ENCODE measurements at places on chromosomes 5 and 9. TPM values are rescaled to one million over a fixed set of nuclear protein-coding genes. Genes with fewer than 3 reads are reported as not detected.

DNA sequence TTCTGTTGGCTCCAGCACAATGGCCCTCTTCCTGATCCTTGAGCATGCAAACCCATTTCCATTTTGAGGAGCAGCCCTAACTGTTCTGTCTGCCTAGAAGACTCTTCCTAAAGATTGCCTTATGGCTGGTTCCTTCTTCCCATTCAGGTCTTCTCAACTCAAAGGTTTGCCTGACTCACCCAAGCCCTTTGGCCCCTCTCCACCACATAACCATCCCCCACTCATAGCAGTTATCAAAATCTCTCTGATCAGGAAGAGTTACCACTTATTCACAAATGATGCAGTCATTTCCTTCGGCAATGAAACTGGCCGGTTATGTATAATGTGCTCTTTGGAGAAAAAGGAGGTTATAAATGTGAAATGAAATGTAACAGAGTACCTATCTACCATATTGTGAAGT, 8.9 kb upstream of the POU4F3 start:
- no peak for DNase-seq

Gene CDC26
- total RNA-seq, result 21.2 TPM

Gene RAB24
- total RNA-seq, result 30.4 TPM

Gene ZNF484
- 10.3 TPM for total RNA-seq

Gene CTXN3
- total RNA-seq, result not detected

DNA sequence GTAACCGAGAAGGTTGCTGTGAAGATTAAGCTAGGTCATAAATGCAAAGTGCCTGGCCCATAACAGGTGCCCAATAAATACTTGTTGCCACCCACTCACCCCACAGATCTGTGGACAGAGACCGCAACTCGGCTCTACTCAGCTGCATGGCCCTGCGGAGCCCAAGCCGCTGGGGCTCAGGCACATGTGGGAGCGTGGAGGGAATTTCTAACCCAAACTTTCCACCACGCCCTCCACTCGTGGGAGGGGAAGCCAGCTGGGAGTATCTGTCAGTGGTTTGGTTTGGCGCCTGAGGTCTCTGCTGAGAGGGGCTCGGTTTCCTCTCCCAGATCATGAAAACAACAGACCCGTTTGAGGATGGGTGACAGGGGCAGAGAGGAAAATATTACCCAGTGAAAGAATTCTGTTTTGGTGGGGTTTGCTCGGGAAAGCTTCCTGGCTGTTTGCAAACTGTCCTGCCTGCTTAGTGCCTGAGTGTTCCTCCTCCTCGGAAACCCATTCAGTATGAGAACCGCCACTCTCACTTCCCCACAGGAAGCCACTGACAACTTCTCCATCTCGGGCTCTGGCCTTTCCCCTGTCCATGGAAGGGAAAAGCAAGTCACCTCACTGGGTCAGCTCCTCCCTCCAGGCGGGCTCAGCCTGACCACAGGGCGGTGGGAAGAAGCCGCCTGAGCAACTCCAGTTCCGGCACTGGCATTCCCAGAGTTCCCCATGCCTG, 60.1 kb downstream of the RGS3 start:
- DNase-seq, result no peak
